ENCODE measurements at places on chromosomes 3 and 15. TPM values are rescaled to one million over a fixed set of nuclear protein-coding genes. Genes with fewer than 3 reads are reported as not detected.

The HGD gene
- 5.9 TPM for total RNA-seq

GRCh38 chr15:80562846-80563245, 132.3 kb upstream of the ABHD17C start:
- no peak for DNase-seq

GRCh38 chr3:31978553-31978952, 2.5 kb downstream of the OSBPL10 start:
- DNase-seq: no peak

- DNase-seq: no peak
These were observed 561.7 kb upstream of the SGO1 start for GRCh38 chr3:20747741-20748140.

The TTC21A gene
- 0.86 TPM for total RNA-seq

DNA sequence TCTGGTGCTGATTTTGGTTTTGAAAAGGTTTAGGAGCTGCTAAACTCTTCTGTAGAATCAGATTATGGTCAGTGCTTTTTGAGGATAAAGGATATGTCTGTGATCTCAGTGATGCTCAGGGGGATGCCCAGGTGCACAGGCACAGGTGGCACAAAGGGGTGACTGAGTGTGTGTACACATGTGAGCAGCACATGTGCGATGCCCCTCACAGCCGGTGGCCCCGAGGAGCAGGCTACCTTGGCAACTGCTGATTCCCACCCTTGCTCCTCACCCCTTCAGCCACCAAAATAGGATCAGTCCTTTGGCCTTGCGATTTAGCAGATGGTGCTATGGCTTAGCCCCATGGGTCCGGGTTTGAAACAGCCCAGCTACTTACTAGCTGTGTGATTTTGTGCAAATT, 51.1 kb downstream of the POMGNT2 start:
- DNase-seq: no peak

The SHISA5 gene
- 209 TPM for total RNA-seq

GRCh38 chr3:18216996-18217395, 208.1 kb downstream of the SATB1 start:
- no peak for DNase-seq

- DNase-seq: no peak
These were observed 49.7 kb downstream of the MAGEF1 start for GRCh38 chr3:184662187-184662586.

- DNase-seq: no peak
These were observed 41.4 kb downstream of the SUMF1 start for GRCh38 chr3:4425707-4426106.

The IL16 gene
- 0.12 TPM for total RNA-seq

The CIDEC gene
- not detected for total RNA-seq

DNA sequence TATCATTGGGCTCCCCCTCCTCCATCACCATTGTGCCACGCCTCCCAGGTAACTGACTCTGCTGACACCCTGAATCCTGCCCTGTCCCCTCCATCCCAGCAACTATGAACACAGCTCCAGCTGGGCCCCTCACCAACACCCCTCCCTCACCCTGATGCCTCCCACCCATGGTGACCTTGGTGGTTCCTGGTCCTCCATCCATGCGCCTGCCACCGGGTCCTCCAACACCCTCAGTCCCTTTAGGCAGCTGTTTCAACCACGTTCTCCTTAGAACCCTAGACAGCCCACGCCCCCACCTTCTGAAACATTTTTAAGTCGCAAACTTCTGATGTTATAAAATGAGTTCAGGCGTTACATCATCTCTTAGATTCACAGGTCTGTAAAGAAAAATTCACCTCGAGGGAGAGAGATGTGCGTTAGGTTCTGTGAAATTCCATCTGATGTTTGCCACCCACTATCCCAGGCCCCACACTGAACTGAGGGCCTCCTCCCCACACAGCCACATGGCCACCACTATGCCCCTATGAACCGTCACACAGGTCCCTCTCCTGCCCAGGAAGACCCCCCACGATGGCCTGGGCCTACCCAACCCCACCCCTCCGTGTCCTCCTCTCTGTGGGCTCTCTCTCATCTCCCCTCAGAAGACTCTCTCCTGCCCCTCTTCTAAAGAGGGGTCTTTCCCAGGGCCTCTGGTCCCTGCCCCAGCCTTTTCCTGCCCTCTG, 29.8 kb downstream of the PCSK6 start:
- no peak for DNase-seq

DNA sequence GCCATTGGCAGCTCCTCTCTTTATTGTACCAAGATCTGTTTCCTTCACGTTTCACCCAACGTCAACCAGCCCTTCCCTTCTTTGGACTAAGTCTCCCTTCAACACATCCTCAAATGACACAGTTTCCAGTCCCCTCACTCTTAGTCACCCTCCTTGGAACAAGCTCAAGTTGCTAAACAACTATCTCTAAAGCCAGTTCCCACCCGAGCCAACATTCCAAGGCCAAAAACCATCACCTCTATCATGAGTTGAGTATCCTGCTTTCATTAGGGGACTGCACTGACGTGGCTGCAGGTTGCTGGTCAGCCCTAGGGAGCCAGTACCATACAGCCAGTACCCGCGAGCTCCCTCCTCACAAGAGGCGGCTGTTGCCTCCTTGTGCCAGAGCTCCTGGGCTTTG, 73.8 kb downstream of the LIPC start:
- DNase-seq: no peak

The SLC6A20 gene
- total RNA-seq: 2.8 TPM

DNA sequence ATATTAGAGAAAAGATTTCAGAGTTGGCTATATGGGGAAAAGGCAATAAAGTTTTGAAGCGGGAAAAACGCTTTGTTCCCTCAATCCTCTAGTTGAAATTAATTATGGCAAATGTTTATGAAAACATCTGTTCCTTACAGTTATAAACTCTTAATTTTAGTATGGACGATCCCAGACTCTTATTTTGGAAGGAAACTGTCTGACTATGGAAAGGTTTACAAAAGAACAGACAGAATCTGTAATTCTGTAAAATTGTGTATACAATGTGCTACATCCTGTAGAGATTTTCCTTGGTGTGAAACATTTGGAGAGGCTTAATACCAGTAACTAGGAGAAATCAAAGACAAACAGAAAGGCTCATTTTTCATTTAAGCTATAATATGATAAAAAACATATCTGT, 311.8 kb downstream of the TBC1D5 start:
- DNase-seq: no peak

DNA sequence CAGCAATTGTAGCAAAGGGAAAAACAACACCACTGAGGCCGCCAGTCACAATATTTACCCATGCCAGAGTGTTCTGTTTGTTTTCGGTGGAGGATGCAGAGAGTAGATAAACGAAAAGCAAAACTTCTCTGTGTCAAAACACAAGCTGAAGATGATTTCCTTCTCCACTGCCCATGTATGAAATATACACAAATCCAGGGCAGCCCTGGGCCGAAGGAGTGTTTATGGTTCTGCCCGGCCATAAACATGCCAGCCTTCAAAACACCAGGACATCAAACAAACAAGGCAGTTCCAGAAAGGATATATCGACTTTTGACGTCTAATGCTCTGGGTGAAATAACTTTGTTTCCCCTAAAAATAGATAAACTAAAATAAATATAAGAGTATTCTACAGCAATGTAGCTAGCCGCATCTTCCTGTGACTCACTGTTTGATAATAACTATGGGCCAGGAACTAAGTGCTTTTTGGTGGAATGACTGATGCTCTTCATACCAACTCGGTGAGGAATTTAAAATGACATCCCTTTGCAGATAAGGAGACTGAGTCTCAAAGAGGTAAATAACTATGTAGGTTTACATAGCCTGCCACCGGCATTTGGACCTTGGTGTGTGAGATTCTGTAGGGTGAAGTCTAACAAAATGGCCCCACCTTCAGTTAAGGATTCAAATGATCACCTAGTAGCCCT, 82.8 kb downstream of the MAGI1 start:
- no peak for DNase-seq

- no peak for DNase-seq
These were observed 12.0 kb downstream of the ARIH1 start for GRCh38 chr15:72486144-72486543.

GRCh38 chr15:72341361-72341760, 21.4 kb upstream of the CELF6 start:
- no peak for DNase-seq

The PEAK1 gene
- total RNA-seq: 8.1 TPM

GRCh38 chr15:63715818-63716217, 117.9 kb downstream of the HERC1 start:
- DNase-seq: peak; percentile 35

- DNase-seq: peak; percentile 10
These were observed 32.6 kb downstream of the RBM5 start for GRCh38 chr3:50121072-50122032.

DNA sequence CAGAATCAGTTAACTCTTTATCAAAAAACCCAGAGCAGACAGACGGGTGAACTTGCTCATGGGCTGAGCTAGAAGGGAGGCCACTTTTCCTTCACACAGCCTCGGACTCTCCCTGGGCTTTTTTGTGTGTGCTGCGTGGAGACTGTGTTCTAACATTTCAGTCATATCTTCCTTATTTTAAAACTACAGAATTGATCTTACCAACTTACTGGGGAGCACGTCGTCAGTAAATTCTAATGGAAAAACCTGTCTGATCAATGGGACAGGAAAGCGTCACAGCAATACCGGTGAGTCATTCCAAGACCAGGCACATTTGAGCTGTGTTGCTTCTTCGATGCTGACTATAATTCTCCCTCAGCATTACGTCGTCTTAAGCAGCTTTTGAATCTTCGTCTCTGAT, 145.1 kb downstream of the LPP start:
- DNase-seq: no peak

- DNase-seq: no peak
These were observed 160.7 kb downstream of the BBX start for GRCh38 chr3:107683447-107683846.

DNA sequence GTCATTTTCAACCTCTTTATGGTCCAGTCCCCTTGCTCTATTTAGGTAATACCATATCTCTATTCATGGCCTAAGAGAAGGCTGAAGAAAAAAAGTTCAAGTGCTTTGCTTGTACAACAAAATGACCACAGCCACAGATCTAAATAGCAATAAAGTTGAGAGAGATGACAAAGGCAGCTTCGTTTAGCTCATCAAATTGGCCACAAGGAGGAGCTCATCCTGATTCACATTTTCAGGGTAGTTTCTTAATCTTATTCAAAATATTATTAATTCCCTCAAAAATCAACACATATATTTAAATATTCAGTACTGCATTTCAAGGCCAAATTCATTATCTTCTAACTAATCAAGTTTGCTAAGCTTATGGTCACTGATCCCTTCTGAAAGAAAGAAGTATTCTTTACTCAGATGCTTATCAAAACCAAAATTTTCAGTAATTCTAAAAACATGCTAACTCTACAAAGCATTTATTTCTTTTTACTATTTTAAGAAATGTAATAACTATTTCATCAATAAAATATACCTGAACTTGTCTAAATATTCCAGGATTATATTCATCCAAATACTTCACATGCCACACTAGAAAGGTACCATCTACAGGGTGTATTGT, 85.5 kb downstream of the DMXL2 start:
- DNase-seq: peak; percentile 3

The SPESP1 gene
- total RNA-seq: 2.1 TPM

The STX19 gene
- not detected for total RNA-seq

- peak; percentile 68 for DNase-seq
These were observed 40.9 kb downstream of the CBLB start for GRCh38 chr3:105827959-105828358.

DNA sequence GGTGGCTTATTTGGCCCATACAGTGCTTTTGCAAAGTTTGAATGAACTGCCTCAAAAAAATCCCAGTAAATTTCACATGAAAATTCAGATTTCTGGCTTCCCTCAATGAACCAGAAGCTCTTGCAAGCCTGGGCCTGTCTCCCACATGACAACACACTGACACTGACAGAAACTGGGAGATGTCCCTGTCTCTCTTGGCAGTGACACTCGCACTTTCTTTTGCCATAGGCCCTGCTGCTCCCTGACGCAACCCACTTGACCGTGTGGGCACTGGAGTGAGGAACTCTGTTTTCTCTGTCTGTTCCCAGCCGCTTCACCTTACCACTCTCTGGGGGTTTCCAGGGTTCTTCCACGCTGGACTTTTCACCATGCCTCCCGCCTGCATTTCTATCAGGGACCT, 524.5 kb downstream of the SHQ1 start:
- DNase-seq: no peak

DNA sequence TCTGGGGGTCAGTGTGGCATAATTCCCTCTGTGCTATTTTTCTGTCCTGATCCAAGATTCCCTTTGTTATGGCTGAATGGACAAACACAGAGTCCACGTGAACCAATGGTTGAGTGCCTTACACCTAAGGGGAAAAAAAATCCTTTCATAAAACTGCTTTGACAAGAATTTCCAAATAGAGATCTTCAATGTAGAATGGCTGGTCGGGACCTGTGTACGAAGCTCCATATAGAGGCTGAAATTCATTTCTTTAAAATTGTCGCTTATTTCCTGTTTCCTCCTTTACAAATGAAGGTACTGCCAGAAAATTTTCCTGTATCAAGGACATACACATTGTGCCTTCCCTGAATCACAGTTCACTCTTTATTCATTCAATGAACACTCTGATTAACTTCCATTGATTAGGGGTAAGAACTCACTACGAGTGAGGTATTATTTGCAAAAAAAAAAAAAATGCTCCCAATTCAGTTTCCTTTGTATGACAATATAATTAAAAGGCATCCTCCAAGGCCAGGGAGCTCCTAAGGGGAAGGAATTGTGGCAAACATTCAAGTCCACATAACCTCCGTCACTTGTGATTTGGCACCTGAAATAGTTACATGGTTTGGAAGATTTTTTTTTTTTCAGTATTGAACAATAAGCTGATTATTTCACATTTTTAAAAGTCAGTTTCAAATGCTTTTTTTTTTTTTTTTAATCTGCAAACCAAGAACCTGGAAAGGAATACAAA, 293.8 kb downstream of the MEX3B start:
- DNase-seq: no peak

DNA sequence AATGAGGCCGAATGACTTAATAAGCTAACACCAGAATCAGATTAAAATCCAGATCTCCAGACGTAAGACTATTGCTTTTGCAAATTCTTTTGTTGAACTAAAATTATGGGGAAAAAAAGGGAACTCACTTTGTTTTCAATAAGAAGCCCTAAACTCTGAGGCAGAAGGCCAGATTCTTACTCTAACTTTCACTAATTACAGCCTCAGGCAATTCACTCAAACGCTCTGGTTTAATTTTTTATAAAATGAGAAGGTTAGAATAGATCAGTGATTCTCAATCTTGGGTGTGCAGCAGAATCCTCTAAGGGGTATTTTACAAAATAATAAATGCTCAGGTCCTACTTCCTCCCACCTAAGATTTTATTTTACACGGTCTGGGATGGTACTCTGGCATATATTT, 38.1 kb downstream of the C3orf70 start:
- DNase-seq: no peak

- no peak for DNase-seq
These were observed 32.4 kb upstream of the MYO1E start for GRCh38 chr15:59405079-59405478.

GRCh38 chr3:120218981-120219380, 66.0 kb downstream of the GPR156 start:
- DNase-seq: no peak

- no peak for DNase-seq
These were observed 693 bp downstream of the DISP2 start for GRCh38 chr15:40358471-40359353.

The MYNN gene
- total RNA-seq: 17.6 TPM

Data from epithelial cell of proximal tubule (primary cell).